ENCODE measurements at places on chromosomes 5 and 9.
A peak's percentile ranks its signal among the peaks of the same experiment; 100 is the strongest.

DNA sequence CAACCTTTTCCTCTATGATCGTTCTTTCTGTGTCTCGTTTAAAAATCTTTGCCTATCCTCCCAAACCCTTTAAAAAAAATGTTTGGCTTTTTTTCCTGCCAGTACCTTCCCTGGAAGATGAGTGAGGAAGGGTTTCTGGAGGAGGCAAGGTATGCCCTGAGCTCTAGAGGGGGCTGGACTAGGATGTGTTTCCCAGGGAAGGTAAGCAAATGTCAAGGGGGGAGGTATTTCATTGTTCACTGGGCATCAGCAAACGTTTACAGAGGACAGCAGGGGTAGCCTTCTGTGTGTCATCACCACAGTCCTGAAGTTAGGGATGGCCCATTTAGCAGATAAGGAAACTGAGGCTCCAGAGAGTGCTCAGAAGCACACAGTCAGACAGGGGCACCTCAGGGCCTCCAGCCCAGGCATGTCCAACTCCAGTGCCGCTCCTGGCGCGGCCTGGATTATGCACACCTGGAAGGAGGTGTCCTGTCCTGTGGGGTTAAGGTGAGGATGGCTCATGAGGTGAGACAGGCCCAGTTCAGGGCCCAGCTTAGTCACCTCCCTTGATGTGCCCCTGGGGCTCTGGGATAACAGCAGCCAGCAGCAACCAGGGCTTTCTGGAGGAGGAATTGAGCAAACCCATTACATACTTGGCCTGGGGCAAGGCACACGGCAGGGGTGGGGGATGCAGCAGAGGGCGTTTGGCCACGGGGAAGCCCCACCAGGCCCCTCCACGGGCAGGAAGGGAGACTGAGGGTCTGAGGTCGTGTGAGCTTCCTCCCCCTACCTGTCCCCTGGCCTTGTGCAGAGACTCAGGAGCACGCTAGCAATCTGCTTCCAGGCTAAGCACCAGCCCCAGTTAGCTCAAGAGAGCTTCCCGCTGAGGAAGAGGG is 100.3 kb upstream of the LMX1B start:
- DNase-seq, result no peak

GRCh38 chr9:116646661-116647514 is 40.2 kb upstream of the TRIM32 start:
- no peak for DNase-seq

GRCh38 chr9:135811801-135812200 is 95.5 kb downstream of the CAMSAP1 start:
- no peak for DNase-seq

DNA sequence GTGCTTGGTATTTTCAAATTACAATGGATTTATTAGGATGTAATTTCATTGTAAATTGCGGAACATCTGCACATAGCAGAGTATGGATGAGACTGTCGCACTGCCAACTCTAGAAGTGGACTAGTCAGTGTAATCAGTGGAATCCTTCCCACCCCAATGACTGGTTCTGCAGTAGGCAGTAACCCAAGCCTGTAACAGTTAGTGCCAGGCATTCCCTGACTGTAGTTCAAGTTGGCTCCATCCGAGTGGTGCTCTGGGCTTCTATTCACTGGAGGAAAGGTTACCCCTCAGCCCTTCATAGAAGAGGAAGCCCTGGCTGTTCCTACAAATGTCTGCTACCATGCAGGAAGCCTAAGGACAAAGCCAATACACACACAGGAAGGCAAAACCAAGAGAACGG is 23.2 kb downstream of the AK3 start:
- DNase-seq, result no peak

- no peak for DNase-seq
These were observed 8.6 kb upstream of the CARD9 start for GRCh38 chr9:136381966-136382513.

DNA sequence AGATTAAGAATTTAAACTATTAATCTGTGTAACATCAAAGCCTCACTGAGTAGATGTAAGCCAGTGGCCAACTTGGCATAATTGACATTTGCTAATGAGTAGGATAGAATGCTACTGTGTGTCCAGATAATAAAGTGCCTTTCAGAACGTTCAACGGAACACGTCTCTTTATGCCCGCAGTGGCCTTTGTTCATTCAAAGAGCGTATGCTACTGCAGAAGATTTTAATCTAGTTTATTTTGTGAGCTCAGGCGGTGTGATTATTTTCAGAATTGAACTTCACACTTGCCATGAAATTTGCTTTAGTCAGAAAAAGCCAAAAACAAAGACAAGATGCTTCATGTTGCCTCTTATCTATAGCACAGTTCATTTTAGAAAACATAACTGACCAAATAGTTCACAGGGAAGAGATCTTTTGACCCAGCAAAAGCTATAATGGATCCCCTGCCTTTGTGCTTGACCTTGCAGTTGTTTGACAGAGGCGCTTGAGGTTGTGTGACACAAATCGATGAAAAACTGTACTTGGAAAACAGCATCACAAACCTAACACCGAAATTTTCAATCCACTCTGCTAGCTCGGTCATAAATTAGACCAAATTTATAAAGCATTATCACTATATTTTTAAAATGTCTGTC is 530.9 kb upstream of the TYRP1 start:
- no peak for DNase-seq

DNA sequence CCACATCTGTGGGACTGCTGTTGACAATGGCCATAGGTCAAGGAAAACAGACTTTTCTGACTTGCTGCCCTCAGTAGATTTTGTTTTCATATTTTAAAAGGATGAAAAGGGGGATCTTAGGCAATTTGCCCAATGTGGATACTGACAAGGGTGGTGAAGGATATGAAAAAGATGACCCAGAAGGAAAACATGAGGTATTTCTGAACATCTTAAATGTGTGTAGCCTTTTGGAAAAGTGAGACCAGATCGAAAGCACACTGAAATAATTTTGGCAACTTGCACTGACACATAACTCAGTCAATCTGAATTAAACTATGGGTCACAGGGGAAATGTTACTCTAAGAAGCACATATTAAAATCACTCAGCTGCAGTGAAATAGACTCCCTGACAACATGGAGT is 1793.0 kb upstream of the ACO1 start:
- DNase-seq, result no peak

DNA sequence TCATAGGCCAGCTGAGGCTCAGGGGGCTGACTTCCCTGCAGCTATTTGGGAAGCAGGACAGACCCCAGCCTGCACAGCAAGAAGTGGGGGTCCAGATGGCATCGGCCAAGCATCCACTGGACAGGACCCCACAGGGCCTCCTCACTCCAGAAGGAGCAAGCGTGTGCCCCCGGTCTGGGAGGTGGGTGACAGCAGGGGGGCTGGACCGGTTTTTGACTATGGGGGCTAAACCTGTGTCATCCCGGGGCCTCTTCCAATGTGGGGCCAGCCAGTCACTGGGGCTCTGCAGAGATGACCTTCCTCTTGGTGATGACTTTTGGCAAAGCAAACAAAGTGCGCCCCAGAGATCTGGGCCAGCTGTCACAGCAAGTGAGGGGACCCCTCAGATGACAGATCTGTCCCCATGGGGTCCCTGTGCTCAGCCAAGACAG is 163.9 kb downstream of the OLFM1 start:
- DNase-seq, result no peak

DNA sequence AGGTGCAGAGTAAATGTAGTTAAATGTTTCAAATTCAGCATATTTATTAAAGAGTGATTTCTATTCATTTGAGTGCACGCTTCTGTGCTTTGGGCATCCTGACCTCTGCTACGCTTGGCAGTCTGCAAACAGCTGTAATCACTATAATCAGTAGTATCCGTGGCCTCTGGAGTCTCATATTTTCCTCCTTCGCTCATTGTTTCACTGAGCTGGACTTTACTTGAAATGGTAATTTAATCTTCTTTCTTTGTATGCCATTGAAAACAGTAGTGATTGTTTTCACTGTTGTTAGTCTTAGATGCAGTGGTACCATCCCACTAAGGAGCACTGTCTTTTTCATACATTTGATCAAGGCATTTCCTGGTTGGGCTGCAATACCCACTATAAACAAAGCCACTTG is 43.5 kb upstream of the CAVIN4 start:
- DNase-seq, result no peak

DNA sequence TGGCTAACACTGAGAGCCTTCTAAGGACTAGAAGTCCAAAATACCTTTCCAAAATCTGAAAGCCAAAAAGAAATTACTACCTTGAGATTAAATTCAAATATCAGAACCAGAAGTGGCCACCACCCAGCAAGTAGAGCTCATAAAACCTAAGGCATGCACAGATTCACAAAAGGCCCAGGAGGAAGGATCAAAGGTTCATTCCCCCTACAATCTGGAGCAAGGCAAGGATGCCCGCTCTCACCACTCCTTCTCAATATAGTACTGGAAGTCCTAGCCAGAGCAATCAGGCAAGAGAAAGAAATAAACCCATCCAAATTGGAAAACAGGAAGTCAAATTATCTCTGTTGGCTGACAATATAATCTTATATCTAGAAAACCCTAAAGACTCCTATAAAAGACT is 6.0 kb downstream of the RASEF start:
- no peak for DNase-seq

- peak; percentile 54 for DNase-seq
These were observed 19.8 kb upstream of the CARTPT start for GRCh38 chr5:71699233-71699632.

- peak; percentile 44 for DNase-seq
These were observed 294.1 kb downstream of the FANCC start for GRCh38 chr9:95023217-95024003.

- DNase-seq, result no peak
These were observed 134.8 kb downstream of the KCNIP1 start for GRCh38 chr5:170638454-170639220.

- DNase-seq, result no peak
These were observed 442 bp upstream of the DCTN4 start for GRCh38 chr5:150759334-150759583.

DNA sequence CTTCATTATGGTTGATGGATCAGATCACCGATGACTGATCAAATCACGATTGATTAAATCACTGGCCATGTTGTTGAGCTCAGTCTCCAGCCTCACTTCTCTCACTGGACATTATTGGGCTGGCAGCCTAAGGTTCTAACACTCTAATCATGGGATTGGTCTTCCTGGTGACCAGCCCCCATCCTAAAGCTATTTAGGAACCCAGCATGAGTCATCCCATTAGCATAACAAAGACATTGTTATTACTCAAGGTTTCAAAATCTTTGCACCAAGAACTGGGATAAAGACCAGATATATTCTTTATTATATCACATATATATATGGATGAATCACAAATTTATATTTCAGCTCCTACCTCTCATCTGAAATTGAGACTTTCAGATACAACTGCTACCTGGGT is 272.1 kb upstream of the IL12B start:
- DNase-seq, result no peak

GRCh38 chr5:114308017-114308416 is 53.9 kb upstream of the KCNN2 start:
- DNase-seq, result no peak

DNA sequence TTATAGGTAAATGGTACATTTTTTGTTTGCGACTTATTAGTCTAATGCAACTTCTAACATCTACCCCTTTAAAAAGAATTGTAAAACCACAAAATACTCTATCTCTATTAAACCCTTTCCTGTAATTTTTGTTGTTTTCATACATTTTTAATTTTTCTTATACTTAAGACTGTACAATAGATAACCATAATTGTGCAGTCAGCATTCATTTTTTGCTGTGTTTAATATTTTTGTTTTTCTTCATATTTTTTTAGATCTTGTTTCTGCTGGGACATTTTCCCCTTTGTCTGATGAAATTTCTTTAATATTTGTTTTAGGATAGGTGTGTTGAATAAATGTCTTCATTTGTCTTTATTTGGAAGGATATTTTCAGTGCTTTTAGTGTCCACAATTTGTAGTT is 19.9 kb downstream of the OR1J1 start:
- DNase-seq, result no peak

- peak; percentile 19 for DNase-seq
These were observed 285.6 kb downstream of the ARHGAP26 start for GRCh38 chr5:143055596-143056338.

DNA sequence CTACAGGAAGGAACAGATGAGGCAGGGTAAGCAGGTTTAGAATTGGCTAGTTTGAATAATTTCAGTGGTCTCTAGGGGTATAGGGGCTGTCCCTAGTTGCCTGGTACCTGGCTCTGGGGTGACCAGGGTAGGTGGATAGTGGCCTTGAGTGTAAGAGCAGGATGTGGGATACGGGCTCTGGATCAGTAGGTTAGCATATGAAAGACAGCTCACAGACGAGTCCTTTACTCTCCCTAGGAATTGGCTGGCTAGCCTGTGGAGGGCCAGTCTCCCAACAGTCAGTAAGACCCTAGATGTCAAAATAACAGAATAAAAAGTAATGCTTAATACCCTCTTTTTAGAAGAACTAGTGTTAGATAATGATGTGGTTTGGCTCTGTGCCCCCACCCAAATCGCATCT is 16.6 kb upstream of the C9orf152 start:
- no peak for DNase-seq

DNA sequence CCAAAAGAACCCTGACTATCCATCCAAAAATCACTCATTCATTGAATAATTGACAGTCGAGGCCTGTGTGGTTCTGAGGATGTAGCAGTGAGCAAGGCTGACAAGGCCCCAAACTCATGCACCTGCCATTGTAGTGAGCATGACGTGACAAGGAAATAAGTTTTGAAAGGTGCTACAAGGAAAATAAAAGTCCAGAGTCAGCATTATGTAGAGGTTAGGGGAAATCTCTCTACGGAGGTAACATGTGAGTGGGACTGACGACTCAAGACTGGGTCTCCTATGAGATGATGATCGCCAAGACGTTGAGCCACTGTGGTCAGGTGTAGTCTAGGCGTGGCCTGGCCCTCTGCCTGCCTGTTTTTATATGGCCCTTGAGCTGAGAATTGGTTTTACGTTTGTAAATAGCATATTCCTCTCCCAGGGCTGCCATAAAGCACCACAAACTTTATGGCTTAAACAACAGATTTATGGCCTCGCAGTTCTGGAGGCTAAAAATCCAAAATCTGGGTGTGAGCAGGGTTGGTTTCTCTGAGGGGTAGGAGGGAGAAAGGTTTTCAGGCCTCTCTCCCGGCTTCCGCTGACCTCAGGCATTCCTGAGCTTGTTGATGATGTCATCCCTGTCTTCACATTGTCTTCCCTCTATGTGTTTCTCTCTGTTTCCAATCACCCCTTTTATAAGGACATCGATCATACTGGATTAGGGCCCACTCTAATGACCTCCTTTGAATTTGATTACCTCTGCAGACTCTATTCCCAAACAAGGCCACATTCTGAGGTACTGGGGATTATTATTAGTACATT is 206.4 kb upstream of the EGFLAM start:
- DNase-seq, result no peak

GRCh38 chr5:15525703-15526275 is 25.8 kb downstream of the FBXL7 start:
- no peak for DNase-seq

All from pulmonary artery endothelial cell (primary cell).